ENCODE measurements at places on chromosomes 3 and 15.

DNA sequence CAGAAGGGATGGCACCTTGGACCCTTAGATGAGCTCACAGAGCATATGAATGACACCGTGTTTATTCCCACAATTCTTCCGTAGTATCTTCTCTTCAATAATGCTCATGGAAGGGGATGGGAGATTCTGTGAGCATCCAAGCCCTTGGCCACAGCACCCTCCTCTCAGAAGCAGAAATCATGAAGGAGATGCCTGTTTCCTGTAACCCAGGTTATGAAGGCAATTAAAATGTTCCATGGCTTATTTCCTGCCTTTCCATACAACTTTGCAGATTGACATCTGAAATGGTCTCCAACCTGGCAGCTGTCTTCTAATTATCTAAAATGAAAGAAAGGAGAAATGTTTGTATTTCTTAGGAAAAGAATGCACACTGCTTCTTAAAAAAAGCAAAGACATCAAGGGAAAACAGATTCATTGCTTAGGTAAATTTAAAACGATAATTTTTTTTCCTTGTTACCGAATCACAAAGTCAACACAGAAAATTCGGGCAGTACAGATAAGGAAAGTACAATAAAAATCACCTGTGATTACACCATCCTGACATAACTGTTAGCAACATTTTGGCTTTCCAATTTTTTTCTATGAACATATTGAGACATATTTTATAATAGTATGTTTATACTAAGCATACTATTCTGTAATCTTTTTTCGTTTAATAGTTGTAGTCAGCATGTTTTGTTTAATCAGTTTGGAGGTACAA, 128.5 kb downstream of the SQOR start:
- DNase-seq: no peak

GRCh38 chr15:42650208-42651066, 75.0 kb downstream of the STARD9 start:
- peak; percentile 31 for DNase-seq

DNA sequence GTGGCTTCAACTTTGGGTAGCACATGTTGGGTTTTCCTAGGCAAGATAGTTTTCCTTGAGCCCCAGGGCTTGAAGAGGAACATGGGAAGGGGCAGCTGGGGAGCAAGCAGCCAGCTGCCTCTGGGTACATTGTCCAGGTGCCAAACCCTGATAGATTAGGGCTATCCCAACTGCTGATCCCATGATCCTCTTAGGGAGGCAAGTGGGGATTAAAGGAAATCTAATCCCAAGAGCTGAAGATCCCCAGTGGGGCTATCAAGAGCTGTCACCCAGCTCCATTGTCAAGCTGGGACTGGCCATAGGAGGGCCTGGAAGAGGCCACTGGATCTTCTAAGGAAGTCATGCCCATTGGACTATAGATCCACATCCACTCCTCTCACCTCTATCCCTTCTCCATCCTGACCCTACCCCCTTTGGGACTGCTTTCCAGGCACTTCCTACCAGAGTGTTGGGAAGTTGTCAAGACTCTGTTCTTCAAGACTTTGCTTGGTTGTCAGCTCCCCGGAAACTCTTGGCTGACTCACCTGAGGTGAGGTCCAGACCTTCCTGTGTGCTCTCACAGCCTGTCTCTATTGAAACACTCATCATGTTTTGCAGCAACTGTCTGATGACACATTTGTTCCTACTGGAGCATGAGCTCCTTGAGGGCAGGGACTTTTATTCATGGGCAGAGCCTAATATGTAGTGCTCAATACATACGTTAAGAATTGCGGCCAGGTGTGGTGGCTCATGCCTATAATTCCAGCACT, 5.9 kb downstream of the CAMK2N2 start:
- DNase-seq: peak; percentile 76

- no peak for DNase-seq
Observed at GRCh38 chr3:18872466-18872865, 275.8 kb upstream of the KCNH8 start.

- no peak for DNase-seq
Observed at GRCh38 chr15:61130950-61131942, 97.9 kb downstream of the RORA start.

GRCh38 chr3:100970477-100970990, 22.7 kb downstream of the ABI3BP start:
- DNase-seq: no peak

GRCh38 chr3:155423526-155424322, 130.2 kb upstream of the STRIT1 start:
- DNase-seq: no peak

- no peak for DNase-seq
Observed at GRCh38 chr15:66148187-66148586, 105.4 kb downstream of the MEGF11 start.

GRCh38 chr3:101195951-101196713, 124.2 kb downstream of the IMPG2 start:
- no peak for DNase-seq

DNA sequence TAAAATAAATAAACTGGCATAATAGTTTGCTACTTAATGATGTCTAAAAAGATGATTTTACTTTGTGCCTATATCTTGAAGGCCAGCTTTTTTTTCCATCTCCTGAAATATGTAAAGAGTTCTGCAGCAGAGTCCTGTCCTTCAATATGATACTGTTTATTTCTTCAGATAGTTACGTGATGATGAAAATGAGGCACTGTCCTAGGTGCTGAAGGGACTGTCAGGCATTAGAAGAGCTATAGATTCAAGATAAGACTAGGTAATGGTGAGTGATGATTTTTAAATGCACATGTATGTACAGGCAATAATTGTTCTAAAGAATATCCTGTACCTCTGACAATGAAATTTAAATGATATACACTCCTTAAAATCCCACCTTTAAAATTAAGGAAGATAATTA, 326.9 kb upstream of the DNAJC19 start:
- no peak for DNase-seq
